ENCODE measurements at places on chromosomes 5 and 9.

GRCh38 chr5:10610058-10610457 lies 46.2 kb downstream of the ANKRD33B start:
- DNase-seq, result no peak

GRCh38 chr9:96522366-96522765 lies 72.4 kb downstream of the HABP4 start:
- no peak for DNase-seq

- no peak for DNase-seq
Observed at GRCh38 chr5:142945845-142946244, 175.7 kb downstream of the ARHGAP26 start.

GRCh38 chr9:78196258-78196657 lies 39.6 kb upstream of the CEP78 start:
- DNase-seq, result no peak

DNA sequence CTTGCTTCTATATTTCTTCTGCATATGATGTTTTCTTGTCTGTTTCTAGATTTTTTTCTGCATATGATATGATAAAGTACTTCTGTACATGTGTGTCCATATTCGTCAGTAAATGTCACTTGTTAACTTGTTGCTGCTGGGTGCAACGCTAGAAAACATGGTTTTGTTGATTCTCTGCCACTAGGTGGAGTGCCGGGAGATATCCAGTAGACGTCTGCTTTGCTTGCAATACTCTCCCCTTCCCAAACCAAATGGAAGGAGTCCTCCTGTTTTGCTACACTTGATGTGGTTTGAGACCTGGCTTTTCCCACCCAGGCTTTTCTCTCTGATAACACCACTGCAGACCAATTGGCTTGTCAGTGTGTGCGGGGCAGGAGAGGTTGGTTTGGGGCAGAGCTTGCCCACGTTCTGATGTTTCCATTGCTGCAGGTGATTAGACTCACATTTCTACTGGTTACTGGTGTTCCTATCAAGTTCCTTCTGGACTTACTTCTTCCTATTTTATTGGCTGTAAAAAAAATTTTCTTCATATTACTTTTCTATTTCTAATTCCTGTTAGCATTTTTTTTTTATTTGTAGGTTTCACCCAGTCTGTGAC lies 900.0 kb upstream of the CDH10 start:
- no peak for DNase-seq

GRCh38 chr9:4686584-4686983 lies 7.2 kb downstream of the CDC37L1 start:
- DNase-seq, result no peak

- DNase-seq, result no peak
Observed at GRCh38 chr9:136107953-136108647, 10.6 kb downstream of the TMEM250 start.

- DNase-seq, result no peak
Observed at GRCh38 chr9:92160786-92161185, 45.6 kb upstream of the SPTLC1 start.

- DNase-seq, result no peak
Observed at GRCh38 chr5:35066260-35066795, 18.6 kb upstream of the AGXT2 start.

- peak; percentile 52 for DNase-seq
Observed at GRCh38 chr5:42756606-42757601, at the start of gene CCDC152. Gene CCDC152 (plus strand): TSS chr5:42756818. CDS start chr5:42759122, 2,304 bp downstream.

- no peak for DNase-seq
Observed at GRCh38 chr5:137635521-137635921, 100.4 kb downstream of the KLHL3 start.

DNA sequence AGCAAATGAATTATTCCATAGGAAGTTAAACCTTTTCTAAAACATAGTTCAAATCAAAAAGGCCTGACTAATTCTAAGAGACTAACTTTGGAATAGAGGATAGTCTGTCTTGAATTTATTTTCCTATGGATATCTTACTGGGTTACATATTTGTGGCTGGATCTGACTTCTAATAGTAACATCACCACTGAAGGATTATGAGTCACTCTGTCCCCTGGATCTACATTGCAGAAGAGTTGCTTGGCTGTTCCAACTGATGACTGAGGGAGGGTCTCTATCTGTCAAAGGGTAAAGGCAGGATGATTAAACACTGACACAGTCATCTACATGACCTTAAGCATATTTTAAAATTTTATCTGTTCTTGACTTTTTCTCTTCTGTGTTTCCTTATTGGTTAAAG lies 119.6 kb upstream of the FST start:
- DNase-seq, result no peak

- DNase-seq, result no peak
Observed at GRCh38 chr5:3155046-3155445, 403.6 kb upstream of the IRX2 start.

DNA sequence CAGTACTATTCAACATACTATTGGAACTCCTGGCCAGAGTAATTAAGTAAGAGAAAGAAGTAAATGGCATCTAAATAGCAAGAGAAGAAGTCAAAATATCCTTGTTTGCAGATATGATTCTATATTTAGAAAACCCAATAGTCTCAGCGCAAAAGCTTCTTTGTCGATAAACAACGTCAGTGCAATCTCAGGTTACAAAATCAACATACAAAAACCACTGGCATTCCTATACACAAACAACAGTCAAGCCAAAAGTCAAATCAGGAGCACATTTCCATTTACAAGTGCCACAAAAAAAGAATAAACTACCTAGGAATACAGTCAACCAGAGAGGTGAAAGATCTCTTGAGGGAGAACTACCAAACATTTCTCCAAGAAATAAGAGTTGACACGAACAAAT lies 1901.9 kb upstream of the ACO1 start:
- DNase-seq, result no peak

DNA sequence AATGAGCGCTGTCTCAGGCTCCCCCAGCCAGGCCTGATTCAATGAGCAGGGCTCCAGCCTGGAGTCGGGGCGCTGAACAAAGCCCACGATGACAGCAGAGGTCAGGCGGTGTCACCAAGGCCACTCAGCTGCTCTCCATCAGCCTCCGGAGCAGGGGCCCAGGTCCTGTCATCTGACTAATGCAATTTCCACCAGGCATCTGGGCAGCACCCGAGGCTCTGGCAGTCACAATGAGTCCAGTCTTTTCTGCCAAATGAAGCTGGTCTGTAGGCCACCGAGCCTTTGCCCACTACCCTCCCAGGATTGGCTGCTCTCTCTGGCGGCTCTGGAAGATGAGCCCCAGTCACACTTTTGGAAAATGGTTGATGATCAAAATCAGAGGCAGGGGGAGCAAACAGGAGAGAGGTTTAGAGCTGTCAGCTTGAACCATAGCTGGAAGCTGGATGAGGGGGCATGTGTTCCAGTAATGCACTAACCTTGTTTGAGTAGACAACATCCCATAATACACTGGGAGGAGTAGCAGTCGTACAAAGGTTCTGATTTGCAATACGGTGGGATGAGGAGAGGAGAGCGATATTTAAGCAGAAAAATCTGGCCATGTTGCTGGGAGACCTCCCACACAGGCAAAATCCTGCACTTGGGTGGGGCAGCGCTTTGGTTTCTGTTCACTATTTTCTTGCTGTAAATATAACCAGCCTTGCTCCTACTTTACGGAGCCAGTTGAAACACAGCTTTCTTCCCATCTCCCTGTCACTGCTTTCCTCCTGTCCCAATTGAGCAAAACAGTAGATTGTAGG lies 306.4 kb upstream of the PANK3 start:
- DNase-seq, result no peak

DNA sequence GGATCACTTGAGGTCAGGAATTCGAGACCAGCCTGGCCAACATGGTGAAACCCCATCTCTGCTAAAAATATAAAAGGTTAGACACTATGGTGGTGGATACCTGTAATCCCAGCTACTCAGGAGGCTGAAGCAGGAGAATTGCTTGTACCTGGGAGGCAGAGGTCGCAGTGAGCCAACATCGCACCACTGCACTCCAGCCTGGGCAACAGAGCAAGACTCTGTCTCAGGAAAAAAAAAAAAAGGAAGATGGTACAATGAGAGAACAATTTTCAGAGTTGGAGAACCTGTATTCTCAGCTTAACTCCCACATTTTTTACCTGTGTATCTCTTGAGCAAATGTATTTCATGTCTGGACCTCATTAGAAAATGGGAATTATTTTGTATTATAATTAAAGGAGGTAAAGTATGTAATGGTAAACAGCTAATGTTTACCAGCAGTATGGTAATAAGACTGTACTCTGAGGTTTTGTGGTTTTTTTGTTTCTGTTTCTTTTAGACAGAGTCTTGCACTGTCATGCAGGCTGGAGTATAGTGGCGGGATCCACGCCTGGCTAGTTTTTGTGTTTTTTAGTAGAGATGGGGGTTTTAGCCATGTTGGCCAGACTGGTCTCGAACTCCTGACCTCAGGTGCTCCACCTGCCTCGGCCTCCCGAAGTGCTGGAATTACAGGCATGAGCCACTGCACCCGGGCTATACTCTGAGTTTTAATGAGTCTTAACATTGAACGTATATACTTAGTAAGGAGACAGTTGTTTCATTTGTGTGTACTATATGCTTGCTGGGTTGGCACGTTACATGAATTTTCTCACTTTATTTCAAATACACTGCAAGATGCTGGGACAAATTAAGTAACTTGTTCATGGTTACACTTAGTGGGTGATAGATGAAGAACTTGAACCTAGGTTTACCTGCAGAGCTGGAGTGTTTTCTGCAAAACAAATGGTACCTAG lies 16.2 kb downstream of the UHRF2 start:
- DNase-seq, result no peak

GRCh38 chr5:139954022-139954421 lies 89.1 kb downstream of the NRG2 start:
- no peak for DNase-seq

GRCh38 chr5:150272531-150272930 lies 17.0 kb downstream of the CAMK2A start:
- no peak for DNase-seq

GRCh38 chr9:101536351-101536750 lies 2.7 kb downstream of the RNF20 start:
- no peak for DNase-seq

DNA sequence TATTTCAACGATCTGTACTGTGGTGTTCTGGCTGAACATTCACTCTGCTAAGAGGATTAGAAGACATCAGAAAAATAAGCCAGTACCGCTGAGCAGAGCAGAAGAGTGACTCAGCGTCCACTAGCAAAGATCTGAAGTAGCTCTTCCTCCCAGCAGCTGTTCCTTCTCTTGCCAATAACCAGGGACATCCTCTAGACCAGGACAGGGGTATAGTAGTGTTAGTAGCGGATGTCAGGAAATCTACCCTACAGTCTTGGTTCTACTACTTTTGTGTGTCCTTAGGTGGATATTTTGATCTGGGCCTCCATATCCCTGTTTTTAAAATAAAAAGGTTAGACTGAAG lies 103.6 kb downstream of the TSSK1B start:
- no peak for DNase-seq

Data from stimulated activated naive CD4-positive, alpha-beta T cell treated with Interleukin-2 at 50 U/mL for 16 hours (primary cell).